ENCODE measurements at places on chromosomes 16 and 17.

DNA sequence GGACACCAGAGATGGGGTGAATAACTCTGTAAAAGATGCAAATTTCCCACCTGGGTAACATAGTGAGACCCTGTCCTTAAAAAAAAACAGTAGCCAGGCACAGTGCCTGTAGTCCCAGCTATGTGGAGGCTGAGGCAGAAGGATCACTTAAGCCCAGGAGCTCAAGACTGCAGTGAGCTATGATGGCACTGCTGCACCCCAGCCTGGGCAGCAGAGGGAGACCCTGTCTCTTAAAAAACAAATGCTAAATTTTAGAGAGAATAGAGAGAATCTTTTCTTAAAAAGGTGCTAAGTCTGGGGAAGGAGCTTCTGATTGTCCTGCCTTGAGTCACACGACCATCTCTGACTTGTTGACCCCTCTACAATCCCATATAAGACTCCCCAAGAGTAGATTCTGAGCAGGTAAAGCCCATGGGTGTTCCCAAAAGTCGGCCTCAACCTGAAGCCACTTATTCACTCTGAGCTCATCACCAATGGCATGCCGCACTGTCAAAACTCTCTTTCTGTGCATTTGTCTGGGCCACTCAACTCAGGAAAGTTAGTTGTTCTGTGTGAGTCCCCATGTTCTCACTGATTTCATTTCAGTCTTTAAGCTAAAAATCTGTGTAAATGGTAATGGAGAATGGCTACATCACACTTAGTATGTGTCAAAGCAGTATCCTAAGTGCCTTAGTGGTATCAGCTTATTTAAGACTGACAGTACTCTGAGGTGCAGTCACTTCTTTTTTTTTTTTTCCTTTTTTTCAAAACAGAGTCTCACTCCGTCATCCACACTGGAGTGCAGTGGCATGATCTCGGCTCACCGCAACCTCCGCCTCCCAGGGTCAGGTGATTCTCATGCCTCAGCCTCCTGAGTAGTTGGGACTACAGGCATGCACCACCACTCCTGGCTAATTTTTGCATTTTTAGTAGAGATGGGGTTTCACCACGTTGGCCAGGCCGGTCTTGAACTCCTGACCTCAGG, 41.6 kb downstream of the PRKCB start:
- peak; percentile 41 for DNase-seq

- no peak for DNase-seq
Observed at GRCh38 chr17:40099619-40100418, 570 bp downstream of the NR1D1 start.

DNA sequence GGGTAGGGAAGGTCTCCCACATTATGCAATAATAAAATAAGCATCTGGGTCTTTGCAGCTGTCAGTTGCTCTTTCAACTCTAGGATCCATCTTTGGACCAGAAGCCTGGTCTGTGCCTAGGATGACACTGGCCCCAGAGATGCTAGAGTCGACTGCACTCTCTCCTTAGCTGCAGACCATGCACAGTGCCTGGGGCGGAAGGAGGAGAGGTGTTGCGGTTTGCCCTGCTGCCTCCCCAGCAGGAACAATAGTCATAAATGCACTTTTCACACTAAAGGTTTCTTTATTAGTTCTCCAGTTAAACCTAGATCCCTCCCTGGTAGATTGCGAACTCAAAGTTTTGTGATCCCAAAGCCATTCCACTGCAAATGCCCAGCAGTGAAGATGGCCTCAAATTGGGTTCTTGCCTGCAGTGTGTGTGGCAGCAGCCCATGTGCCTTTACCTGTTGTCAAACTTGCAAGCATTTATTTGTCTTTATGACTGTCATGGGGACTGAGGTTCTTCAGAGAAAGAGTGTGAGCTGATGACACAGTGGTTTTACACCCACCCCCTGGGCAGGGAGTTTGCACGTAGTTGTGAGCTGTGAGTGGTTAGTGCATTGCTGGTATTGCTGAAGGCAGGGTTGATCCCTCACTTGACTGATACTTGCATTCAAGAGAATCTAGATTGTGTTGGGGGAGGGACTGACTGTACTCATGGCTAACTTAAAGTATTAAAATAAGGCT, 10.3 kb downstream of the ATXN1L start:
- DNase-seq: peak; percentile 70

DNA sequence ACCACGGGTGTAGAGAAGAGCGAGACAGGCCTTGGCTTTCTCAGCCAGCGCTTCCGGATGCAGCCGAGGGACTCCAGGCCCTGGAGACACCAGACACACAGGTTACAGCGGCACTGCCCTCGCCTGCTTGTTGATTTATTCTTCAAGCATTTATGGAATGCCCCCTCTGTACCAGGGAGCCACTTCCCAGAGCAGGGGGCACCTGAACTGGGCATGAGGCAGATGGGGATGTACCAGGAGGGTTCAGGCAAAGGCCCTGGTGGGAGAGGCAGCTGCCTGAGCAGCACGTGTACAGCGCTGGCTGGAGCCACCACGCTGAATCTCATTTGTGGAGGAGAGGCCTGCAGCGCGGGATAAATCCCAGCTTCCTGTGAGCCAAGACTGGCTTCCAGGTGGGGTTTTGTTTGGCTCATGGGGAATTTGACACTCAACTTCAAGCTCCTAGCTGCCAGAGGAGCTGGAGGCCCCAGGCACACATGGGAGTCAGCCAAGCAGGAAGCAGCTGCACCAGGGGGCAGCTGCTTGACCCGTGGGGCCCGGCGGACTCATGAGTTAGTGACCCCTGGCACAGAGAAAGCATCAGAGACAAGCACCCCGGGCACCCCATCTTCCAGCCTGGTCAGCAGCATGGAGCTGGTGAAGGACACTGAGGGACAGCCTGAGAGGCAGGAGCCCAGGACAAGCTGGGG, 59.7 kb downstream of the IL21R start:
- no peak for DNase-seq

DNA sequence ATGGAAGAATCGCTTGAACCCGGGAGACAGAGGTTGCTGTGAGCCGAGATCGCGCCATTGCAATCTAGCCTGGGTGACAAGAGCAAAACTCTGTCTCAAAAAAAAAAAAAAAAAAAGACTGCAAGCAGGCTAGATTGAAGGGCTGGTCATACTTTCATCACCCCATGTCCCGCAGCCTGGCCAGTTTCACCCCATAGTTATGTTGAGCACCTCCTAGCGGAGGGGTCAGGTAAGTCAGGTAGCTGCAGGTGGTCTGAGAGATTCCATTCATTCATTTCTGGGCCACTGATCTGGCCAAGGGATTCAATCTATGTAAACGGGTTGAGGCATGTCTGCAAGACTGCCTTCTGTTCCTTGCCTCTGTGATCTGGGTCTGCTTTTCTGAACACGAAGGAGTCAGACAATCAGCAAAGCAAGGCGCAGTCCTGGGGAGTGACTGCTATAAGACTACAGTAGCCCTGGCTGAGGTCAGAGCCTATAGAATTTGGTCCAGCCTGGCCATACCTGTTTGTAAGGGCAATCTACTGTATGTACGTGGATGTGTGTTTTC, 23.6 kb upstream of the BPTF start:
- peak; percentile 42 for DNase-seq

DNA sequence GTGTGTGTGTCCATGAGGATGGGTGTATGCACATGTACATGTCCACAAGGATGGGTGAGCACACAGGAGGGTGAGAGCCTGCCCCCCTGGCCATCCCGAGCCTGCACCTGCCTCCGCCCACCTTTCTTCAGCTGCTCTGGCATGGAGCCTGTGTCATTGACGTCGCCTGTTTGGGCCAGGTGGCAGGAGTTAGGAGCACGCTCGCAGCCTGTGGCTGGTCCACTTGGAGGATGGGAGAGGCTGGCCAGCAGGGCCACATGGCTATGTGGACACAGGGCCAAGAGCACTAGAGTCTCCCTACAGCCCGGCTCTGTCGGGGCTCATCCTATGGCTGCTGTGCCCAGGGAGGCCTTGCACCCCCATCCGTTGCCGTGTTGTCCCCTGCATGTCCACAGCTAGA, 21.4 kb downstream of the BAHCC1 start:
- DNase-seq: no peak

All from GM12865 (cell line).